ENCODE measurements at places on chromosomes 1 and 21.

GRCh38 chr1:92989253-92989652 is 28.0 kb upstream of the DIPK1A start:
- no peak for DNase-seq

GRCh38 chr1:154403261-154403943 is 1.7 kb upstream of the IL6R start:
- no peak for DNase-seq

DNA sequence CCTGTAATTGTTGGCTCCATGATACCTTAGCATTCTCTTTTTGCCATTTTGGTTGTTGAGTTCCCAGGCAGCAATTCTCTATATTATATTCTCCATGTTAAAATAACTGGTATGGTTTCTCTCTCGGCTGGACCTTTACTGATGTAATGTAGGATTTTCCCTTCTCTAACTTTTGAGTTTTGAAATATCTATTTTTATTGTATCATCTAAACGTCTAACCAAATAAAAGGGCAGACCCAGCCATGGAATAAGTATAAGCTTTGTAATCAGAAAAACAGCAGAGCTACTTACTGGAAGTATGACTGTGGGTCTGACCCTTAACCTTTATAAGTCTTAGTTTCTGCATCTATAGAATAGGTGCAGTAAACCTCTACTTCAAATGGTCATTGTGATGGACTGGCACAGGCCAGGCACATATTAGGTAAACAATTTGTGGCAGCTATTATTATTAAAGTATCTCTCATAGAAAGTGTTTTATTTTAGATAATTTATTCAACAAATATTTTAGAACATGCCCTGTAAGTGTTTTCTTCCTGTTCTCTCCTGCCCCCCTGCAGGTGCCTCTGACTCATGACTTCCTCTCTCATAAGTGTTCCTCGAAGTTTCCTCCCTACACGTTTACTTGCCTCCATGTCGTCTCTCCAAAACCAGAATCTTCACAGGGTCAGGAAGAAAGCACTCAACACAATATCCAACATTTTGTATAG is 224.9 kb upstream of the FGGY start:
- no peak for DNase-seq

- no peak for DNase-seq
Observed at GRCh38 chr1:41412748-41413147, 51.5 kb downstream of the FOXO6 start.

DNA sequence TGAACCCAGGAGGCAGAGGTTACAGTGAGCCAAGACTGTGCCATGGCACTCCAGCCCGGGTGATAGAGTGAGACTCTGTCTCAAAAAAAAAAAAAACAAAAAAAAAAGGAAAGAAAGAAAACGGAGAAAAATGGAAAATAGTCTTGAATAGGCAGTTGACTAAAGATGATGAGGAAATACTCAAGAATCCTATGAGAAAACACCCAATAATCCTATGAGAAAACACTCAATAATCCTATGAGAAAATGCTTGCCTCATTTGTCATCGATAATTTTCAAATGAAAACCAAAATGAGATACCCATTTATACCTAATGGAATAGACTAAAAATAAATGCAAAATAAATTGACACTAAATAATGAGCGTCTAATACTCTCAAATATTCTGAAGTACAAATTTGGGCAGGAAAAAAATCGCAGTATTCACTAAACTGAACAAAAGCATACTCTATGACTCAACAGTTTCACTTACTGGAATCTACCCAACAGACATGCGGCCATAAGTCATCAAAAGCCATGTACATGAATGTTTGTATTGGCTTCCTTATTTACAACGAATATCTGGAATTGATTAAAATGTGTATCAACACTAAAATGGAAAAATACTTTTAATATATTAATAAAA is 733.9 kb upstream of the CHRM3 start:
- no peak for DNase-seq

- no peak for DNase-seq
Observed at GRCh38 chr1:64597113-64597512, 127.2 kb downstream of the CACHD1 start.

GRCh38 chr1:26408604-26409003 is 2.0 kb upstream of the LIN28A start:
- peak; percentile 70 for DNase-seq

DNA sequence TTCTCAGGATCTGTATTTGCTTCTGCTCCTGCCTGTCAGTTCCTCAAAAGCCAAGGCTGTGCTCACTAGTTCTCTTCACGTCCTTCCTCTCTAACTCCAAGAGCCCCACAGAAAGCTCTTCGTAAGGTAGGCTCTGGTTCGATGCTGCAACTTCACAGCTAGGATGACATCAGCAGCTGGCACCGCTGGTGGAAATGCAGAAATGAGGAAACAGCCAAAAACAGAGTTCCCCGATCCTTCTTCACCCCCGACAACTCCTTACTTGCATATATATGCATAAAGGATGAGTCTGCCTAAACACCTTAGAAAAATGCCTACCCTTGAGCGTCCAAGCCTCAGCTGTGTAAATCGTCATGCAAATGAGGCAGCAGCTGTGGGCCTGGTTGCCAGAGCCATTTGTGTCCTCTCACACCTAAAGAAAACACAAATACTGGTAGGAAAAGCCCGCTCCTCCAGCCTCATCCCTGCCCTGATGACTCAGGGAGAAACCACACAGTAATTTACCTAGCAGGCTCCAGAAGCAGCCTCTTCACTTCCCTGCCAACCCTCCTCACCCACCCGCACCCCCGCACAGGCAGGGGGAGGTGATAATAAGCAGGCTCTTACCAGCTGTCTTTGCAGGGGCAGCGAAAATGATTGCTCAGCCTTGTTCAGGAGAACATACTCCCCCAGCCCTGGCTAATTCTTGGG is 28.2 kb downstream of the BATF3 start:
- DNase-seq: no peak

DNA sequence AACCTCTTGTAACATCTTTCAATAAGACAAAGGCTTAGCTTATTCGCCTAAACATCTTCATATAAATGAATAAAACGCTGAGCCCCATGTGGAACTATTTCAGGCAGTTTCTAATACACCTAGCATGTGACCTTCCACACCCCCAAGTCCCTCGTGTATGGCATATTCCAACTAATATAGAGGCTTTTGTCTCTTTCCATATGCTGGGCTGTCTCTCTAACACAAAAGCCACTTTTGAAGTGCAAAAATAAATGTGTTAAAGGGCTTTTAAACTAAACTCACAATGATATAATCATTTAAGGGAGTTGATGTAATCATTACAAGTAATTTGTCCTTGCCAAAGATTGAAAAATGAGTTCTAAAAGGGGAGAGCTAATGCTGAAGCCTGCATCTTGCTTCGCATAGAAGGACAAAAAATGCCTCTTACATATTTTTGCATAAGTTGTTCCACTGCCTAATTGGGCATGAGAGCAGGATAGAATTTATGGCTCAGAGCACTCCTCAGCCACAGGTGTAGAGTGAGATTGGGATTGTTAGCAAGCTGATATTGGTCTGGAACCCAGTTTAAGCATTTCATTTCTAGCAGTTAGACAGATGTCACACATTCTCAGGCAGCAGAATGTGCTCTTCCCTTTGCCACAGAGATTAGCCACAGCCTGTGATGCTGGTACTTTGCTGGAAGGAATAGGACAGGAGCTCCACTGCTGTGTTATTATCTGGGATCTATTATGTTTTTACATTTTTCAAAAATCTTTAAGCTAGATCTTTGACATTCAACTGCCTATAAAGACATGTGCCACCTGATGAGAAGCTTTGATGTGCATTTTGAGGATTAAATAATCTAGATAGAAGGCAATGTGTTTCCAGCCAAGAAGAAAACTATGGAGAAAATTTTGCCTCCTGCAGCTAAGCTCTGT is 1044.4 kb downstream of the ADGRL2 start:
- DNase-seq: no peak

GRCh38 chr1:70318191-70318590 is 36.3 kb downstream of the ANKRD13C start:
- DNase-seq: no peak

GRCh38 chr1:94118471-94118870 is 2.5 kb downstream of the ABCA4 start:
- DNase-seq: no peak

DNA sequence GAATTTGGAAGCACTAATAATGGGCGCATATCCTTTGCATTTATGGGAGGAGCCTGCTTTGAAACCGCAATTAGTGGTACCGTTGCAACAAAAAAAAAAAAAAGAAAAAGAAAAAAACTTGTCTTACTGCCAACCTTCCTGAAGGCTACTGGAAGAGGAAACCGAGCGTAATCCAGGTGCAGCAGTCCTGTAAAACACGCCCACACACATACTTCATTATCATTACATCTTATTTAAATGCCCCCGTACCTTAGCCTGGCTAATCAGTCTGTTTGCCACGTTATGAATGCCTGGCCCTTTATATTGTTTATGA is 686 bp upstream of the ZNF281 start:
- no peak for DNase-seq

GRCh38 chr1:74367175-74367813 is 132.1 kb downstream of the TNNI3K start:
- no peak for DNase-seq

- no peak for DNase-seq
Observed at GRCh38 chr1:228378873-228379460, 27.7 kb downstream of the TRIM11 start.

DNA sequence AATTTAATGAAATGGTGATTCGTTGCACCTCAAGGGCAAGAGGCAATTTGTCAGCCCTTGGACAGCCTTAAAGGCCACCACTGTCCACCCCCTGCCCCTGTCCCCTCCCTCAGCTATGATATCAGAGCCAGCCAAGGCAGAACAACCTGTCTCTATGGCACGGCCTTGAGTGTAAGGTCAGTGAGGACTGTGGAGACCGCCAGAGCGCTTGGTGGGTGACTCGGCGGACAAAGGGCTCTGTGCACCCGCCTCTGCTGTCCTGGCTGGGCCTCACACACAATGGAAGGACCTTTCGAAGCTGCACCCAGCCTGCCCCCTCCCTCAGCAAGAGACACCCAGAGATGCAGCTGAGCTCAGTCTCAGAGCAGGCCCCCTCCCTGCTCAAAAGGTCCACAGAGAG is 50.6 kb downstream of the SDC3 start:
- DNase-seq: no peak

DNA sequence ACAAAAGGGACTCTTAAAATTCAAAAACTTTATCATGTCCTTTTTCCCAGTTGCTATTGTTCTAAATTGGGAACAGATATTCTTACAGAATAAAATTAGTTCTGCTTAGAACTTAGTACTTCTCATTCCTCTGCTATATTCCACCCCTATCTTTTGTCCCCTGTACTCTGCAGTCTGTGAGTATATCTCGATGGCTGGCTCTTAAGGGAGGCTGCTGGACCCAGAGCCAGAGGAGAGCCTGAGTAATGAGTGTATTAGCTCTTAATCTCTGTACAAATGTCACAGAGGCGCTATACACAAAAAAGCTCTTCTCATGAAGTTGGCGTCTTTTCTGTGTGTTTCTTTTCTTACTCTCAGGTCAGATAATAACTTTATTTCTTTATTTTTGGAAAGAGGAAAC is 423.4 kb downstream of the ZP4 start:
- no peak for DNase-seq

DNA sequence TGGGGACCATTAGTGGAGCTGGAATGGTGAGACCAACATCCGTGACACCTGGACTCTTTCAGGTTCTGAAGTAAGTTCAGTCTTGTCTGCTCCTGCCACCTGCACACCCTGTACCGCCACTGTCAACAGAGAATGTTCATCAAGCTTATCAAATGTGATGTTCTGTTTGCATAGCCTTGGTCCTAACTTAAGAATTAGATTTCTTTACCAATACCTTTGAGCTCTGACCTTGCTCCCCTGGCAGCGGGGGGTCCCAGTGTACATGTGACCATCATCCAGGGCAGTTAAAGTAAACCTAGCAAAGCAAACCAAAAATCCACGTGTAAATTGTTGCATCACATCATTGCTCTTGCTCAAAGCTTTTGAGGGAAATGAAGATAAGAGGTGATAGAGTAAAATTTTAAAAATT is 14.5 kb downstream of the SLC25A33 start:
- DNase-seq: no peak

DNA sequence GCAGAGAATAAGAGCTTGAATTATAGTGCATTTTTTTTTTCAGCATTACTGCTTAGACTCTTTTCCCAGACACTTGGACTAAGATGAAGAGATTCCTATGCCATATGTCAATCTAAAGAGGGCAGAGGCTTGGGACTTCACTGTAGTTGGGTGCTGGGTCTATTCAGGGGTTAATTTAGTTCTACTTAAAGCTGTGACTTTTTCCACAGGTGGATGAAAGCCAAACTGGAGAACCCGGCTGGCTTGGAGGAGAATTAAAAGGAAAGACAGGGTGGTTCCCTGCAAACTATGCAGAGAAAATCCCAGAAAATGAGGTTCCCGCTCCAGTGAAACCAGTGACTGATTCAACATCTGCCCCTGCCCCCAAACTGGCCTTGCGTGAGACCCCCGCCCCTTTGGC is 104.8 kb downstream of the ATP5PO start:
- DNase-seq: no peak

GRCh38 chr21:30104241-30104640 is 62.4 kb downstream of the CLDN17 start:
- no peak for DNase-seq

GRCh38 chr1:154295408-154296235 is 23.2 kb downstream of the HAX1 start:
- DNase-seq: no peak

DNA sequence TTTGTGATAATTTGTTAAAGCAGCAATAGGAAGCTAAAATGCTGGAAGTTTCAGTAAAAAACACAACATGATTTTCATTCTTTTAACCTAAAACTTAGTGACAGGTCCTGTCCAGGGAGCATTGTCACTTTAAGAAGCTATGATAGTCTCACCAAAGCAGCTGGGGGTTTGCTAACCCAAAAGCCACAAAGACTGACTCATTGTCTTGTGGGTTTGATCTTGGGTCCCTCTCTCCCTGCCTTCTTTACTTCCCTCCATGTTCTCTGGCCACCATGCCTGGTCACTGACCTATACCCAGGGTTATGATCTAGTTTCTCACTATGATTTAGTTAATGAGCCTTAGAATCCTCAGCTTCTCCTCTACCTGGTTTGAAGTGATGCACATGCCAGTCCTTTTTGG is 213.5 kb upstream of the PTGFR start:
- DNase-seq: no peak

DNA sequence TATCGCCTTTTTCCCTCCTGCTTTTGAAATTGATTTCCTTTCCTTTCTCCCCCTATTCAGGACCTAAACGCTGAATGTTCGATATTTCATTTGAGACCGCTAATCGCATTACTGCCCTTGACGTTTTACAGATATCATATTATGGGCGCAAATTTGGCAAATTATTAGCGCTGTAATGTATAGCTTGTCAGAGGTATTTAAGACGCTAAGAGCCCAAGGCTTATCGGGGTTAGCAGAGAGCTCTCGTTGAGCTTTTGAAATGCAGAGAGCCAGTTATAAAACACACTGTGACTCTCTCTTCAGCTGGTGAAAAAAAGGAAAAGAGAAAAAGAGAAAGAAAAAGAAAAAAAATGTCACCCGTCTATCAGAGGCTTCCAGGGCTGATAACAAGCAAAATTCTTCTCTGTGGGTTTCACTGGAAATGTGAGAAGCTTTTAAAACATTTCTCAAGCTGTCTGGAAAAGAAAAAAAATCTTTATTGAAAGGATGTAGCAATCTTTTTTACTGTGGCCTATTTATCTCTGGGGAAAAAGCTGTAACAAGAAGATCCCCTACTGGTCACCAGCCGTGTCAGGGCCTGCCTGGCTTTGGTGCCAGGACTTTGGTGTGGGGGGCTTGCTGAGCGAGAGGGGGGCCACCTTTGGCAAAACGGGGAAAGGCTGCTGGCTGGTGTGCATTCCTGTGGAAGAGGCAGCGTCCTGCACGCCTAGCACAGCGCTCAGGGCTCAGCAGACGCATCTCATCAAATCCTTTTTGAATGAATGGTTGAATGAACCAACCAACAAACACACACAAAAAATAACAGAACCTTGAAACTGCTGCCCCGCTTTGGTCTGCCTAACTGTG is 119.8 kb downstream of the RNF220 start:
- DNase-seq: no peak

GRCh38 chr1:87956750-87957149 is 628.1 kb downstream of the LMO4 start:
- no peak for DNase-seq
